ENCODE measurements at places on chromosomes 3 and 15. TPM values are rescaled to one million over a fixed set of nuclear protein-coding genes. Genes with fewer than 3 reads are reported as not detected.

DNA sequence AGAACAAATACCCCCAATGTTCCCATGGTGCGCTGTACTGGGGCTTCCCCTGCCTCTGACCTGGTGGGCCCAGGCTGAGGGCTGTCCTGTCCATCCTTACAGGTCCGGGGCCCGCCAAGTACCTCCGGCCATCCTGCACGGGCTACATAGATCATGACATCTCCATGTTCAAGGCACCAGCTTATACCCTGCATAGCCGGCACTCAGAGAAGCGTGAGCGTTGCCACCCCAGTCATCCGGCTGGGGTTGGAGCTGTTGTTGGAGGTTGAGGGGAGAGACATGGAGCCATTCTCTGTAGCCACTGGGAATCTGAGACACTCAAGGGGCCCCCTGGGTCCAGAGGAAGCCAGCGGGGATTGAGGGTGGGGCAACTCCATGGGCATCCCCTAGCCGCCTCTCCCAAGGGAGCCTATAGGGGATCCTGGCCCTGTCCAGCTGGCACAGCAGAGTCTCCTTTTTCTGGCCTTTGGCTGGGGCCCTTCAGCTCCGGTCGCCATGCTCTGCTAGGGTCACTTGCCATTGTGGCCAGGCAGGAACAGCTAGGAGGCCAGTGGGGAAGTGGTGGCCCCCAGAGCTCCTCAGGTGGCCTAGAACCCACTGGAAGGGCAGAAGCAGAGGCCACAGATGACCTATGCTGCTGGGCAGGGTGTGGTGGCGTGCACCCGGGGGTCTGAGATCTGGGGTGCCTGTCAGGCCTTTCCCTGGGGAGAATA is 12.5 kb upstream of the CSPG4 start:
- no peak for DNase-seq

DNA sequence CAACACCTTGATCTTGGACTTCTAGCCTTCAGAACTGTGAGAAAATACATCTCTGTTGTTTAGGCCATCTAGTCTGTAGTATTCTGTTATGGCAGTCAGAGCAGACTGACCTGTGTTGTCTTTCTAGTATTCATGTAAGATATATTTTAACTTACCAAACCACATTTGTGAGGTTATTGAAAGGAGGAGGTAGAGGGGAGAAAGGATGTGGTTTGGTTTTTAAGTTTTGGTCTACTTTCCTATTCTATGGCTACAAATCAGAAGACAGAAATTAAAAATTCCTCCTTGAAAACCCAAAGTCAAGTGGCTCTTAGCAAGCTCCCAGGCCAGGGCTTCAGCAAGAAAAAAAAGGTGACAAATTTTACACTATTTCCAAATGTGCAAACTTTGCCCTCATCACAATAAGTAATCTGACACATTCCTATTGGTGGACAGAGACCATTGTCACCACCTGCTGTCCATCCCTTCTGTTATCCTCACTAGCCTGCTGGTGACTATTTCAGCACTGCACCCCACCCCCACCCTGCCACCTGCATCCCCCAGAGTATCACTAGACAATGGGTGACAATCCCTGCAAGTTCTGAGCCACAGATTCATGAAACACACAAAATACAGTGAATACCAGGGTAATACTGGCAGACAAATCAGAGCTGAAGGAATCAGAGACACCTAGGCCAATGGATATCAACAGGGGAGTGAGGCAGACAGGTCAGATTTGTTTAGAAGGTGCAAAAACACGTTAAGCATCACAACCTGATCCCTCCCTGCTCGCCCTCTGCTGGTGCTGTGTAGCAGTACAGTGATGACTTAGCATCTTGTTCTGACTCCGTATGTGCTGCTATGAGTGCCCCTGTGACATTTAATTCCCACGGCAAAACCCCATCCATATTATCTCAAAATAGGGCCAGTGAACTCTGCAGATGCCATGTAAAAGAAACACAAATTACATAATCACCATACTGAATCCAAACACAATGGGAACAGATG is 79.0 kb upstream of the DCLK3 start:
- DNase-seq = peak; percentile 91

DNA sequence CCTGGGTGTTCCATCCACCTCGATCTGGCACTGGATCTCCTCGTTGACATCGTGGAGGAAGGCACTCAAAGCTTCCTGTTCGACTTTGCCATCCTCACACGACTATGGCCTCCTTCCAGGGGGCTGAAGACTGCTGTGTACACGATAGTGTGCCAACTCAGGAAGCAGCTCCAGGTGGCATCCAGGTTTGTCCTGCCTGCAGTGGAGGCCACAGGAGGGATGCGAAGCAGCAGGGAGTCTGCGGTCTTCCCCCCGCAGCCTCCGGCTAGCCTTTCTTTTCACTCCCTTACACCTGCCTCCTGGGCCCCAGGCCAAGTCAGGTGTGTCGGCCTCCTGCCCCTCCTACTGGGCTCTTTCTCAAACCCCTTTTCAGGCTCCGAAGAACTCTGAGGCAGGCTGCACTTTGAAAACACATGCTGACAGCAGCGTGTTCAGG is 32.2 kb downstream of the SYNM start:
- no peak for DNase-seq

GRCh38 chr3:10542518-10542917 is 37.1 kb upstream of the ATP2B2 start:
- no peak for DNase-seq

The IQCF5 gene
- total RNA-seq = not detected

GRCh38 chr3:126607214-126607908 is 47.6 kb downstream of the TXNRD3 start:
- peak; percentile 11 for DNase-seq

DNA sequence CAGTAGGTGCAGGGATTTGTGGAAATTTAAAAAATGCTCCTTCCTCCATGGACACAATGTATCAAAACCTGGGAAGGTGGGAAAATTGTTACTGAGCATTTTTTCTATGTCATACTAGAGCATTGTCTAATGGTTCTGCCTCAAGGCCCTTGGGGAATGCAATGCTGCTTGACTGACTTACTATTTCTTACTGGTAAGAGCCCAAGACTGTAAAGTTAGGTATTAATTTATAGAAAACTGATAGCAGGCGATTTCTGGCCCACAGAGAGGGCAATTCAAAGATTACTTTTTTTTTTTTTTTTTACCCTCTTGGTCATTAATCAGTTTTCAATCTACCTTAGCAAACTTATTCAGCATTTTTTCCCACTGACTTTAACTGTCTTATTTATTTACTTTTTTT is 38.5 kb upstream of the MRPL3 start:
- DNase-seq = no peak

The CHCHD4 gene
- 16.2 TPM for total RNA-seq

The MYEF2 gene
- 32.7 TPM for total RNA-seq

DNA sequence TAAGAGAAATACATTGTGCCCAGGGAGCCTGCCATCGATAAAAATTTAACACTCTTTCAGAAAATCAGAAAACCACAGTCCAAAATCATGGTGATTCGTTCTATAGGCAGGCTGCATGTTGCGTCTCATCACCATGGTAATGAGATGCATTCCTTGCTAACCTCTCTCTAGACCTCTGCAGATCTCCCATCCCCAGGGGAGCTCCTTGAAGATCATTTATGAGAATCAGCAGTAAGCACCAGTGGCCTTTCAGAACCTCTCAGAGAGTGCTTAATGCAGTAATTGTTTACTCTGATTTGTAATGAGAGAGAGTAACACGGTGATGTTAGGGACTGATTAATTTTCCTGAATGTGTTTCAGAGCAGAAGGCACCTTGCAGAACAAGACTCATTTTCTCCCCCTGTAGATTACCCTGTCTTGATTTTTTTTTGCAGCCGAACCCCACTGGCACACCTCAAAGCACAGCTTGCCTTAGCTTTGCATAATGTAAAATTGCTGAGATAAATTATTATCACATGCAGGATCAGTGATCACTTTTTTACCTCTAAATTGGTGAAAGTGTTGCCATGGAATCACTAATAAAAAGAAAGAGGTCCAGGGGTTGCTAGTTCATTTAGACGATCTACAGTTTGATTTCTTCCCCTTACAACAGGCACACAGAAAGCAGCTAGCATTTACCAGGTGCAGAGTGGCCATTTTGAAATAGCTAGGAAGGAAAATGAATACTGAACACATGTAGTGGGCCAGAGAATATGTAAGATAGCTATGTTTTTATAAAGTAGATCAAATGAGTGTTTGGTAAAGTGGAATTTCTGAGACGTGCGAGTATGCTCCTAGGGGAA is 98.9 kb upstream of the CHL1 start:
- DNase-seq = no peak

GRCh38 chr3:39515681-39516441 is 48.4 kb downstream of the MOBP start:
- DNase-seq = no peak

The CADM2 gene
- total RNA-seq = not detected

GRCh38 chr15:69018951-69019350 is 4.5 kb downstream of the NOX5 start:
- no peak for DNase-seq

Data from activated naive CD4-positive, alpha-beta T cell treated with anti-CD3 and anti-CD28 coated beads for 36 hours (primary cell).